ENCODE measurements at places on chromosomes 4 and X.

GRCh38 chr4:123088501-123088900 lies 166.1 kb upstream of the NUDT6 start:
- no peak for DNase-seq

DNA sequence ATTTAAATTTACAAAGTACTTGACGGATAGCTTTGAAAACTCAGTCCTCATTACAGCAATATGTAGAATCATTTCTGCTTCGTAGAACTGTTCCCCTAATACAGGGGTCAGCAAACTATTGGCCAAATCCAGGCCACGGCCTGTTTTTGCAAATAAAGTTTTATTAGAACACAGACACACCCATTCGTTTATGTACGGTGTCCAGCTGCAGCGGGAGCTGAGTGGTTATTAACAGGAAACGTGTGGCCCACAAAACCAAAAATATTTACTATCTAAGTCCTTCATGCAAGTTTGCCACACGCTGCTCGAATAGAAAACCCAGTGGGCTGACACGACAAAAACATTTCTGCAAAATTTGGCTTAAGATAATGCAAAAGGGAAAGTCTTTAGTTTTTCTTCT lies 146.5 kb downstream of the AFAP1 start:
- no peak for DNase-seq

DNA sequence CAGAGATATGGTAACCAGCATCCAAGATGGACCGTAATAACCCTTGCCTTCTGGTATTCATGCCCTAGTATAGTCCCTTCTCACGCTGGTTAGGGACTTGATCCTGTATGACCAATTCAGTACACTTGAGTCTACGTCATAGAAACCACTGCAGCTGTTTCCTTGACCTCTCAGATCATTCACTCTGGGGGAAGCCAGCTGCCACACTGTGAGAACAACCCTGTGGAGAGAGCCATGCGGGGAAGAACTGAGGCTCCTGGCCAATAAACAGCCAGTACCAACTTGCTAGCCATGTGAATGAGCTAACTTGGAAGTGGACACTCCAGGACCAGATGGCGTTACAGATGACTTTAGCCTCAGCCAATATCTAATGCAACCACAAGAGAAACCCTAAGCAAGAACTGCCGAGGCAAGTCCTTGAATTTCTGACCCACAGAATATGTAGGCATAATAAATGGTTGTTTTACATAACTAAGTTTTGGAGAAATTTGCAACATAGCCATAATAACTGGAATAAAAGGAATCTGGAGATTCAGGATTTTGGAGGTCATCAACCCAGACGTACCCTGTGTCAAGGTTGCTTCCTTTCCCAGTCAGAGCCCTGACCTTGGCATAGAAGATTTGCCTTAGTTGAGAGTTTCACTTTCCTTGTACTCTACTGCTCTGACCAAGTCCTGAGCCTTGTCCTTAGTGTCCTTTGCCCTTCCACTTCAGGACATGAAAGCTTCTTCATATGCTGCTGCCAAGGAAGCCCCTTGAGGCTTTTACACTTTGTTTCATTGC lies 87.3 kb upstream of the ZNF81 start:
- no peak for DNase-seq

- DNase-seq: no peak
Observed at GRCh38 chr4:48752246-48752645, 27.8 kb downstream of the FRYL start.

DNA sequence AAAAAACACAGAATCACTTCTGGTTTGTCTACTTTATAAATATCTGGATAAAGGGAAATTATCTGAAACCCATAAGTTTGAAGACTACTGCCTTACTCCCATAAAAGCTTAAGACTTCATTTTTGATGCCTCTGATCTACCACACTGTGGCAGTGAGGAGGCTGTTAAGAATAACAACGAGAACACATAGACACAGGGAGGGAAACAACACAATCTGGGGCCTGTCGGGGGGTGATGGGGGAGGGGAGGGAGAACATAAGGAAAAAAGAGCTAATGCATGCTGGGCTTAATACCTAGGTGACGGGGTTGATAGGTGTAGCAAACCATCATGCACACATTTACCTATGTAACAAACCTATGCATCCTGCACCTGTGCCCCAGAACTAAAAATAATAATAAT lies 573.7 kb downstream of the GBA3 start:
- no peak for DNase-seq

DNA sequence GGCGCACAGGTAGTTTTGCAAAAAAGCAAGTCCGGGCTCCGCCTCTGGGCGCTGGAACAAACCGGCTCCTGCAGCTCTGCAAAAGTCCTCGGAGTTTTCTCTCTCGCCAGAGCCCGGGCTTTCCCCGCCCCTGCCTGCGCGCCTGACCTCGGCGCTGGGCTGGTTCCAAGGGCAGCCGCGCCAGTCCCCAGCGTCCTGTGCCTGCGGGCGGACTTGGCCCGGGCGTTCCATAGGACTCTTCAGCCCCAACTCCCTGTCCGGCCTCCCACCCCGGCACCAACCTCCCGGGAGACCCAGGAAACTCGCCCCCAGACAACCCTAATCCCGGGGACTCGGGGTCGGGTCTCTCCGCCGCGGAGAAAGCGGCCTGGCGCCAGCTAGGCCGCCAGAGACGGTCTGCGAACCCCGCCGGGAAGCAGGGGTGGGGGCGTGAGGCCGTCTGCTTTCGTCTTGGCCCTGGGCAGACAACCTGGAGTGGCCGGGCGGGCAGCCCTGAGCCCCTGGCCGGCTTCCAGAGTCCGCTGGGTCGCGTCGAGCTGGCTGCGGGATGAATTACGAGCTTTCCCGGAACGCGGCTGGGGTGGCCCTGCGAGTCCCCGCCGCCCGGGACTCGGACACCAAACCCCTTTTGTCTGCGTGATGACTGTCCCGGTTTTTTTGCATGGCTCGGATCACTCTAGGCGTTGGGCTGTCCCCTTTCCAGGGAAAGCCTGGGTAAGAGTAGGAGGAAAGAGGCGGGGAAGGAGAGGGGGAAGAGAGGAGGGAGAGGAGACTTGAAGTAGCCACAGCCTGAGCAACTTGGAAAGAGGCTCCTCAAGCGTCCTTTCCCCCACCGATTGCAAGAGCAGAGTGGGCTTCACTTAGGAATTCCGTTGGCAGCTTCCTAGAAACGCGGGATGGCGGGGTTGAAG lies 916 bp downstream of the MXRA5 start:
- DNase-seq: no peak

- DNase-seq: no peak
Observed at GRCh38 chr4:33073811-33074210, 2353.6 kb downstream of the PCDH7 start.

GRCh38 chr4:116059361-116059760 lies 945.9 kb upstream of the NDST4 start:
- no peak for DNase-seq

GRCh38 chrX:100494646-100495370 lies 84.7 kb upstream of the PCDH19 start:
- no peak for DNase-seq

DNA sequence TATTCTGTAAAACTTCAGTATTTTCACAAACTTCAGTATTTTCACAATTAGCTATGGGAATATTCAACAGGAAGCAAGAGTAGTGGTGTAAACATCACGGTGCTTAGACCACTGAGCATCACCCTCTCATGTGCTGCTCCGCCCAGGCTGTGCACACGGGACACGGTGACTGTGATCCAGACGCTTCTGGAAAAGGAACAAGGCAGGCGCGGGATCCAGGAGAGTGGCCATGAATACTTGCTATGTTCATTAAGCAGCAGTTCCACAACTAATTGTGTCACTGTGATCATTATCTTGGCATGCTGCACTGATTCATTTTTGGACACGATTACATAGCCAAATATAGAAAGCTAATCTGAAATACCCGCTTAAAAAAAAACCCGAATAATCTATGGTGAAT lies 19.6 kb upstream of the FAT1 start:
- no peak for DNase-seq

GRCh38 chrX:97224148-97224547 lies 340.4 kb downstream of the RPA4 start:
- no peak for DNase-seq

DNA sequence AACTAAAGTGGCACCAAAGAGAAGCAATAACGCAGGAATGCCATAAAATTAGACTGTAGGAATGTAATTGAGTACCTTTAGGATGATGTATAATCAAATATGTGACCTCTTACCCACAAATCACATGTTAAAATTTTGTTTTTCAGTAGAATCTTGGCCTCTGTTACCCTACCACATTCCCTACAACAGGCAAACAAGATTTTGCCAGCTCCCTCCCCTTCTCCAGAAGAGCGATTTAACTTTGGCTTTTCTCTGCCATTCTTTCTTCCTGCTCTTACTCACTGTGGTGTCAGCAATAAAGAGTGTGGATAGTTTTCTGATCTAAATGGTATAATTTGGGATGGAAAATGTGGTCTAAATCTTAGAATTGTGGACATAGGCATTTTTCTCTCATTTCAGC lies 57.2 kb downstream of the TRIM2 start:
- no peak for DNase-seq

DNA sequence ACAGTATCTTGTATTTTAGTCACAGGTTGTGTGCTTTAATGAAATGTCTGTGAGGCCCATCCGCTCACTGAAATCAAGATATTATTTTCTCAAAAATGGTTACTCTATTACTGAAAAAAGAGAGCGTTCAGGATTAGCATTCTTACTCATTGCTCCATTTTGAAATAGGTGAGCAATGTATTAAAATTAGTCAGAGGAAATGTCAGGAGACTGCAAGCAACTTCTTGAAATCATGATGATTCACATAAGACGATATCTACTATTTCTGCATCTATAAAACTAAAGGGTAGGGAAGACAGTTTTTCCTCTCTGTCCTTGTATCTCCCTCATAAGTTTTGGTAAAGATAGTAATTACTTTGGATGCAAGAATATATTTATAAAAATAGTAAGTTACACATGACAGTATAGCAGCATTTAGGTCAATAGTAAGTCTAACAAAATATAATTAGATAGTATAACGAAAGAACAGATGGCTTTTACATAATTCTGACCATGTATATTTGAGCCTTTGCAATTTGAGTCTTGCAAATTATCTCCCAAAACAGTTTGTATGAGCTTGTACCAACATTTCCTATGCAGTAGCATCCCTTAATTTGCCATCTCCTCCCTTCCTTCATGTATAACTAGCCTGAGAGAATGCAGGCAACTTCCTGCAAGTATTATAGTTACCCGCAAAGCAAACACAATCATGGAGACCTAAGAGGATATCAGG lies 937.8 kb downstream of the PCDH7 start:
- no peak for DNase-seq

DNA sequence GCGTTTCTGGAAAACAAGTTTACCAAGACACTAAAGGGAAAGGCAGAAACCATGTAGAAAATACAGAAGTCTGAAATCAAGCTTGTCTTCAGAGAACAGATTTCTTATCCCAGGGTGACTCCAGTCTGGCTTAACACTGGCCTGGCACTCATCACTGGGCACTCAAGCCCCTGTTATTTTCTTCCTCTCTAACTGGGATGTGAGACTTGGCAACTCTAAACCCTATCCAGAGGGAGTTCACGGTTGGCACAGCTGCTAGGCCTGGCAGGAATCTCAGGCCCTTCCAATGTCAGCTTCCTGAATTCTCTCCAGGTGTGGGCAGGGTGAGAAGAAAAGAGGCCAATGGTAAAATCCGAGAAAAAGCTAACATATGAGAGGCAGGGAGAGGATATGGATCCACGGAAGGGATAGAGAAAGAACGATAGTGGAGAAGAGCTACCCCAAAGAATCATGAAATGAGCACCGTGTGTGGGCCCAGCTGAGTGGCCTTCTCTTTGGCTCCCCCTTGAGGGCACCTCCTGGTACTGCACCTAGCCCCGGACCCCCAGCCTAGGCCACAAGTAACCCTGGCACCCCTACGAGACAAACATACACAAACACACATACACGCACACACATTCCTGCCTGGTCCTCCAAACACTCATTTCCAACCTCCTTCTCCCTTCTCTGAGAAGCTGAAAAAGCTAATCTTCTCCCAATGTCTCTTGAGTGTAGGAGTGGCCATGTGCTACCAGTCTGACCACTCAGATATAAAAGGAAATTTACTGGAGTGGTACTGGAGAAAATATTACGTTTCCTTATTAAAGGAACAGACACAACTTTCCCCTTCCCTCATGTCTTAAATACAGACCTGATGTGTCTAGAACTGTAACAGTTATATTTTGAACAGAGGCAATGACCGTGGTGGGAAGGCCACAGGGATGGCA lies 16.6 kb upstream of the PTCHD1 start:
- no peak for DNase-seq

GRCh38 chrX:46341767-46342322 lies 203.4 kb downstream of the ZNF674 start:
- DNase-seq: no peak

- no peak for DNase-seq
Observed at GRCh38 chrX:150212672-150213480, 150.2 kb upstream of the MAMLD1 start.

- no peak for DNase-seq
Observed at GRCh38 chr4:122906859-122907305, 15.5 kb downstream of the NUDT6 start.

DNA sequence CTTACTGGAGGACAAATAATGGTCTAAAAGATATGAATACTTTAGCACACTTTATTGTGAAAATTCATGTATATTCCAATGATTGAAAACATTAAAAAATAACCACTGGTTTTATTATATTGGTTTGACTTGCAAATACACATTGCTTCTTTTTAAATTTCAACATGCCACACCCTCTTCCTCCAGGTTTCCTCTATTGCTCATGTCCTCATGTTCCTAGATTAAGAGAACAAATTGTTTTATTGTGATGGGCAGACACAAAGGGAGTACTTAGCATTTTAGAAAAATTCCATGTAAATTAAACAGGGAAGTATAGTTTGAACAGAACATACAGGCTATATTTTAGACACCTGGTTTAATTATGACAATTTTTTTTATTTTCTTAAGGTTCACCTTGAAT lies 230.6 kb upstream of the GPRIN3 start:
- DNase-seq: no peak

DNA sequence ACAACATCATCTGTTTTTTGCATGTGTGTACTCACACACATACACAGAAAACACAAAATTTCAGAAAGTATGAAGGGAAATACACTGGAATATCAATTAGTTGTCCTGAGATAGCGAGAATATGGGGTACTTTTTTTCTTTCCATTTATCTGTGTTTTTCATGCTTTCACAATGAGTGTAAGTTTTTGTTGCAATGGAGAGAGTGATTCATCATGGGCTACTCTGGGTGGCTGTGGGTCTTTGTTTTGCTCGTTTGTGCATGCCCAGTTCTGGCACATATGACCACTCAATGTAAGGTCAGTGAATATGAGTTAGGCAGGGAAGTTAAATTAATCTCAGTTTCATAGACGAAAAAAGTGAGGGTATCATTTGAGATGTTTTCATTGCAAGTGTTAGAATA lies 26.9 kb downstream of the XK start:
- no peak for DNase-seq
